ENCODE measurements at places on chromosomes 5 and 9.

DNA sequence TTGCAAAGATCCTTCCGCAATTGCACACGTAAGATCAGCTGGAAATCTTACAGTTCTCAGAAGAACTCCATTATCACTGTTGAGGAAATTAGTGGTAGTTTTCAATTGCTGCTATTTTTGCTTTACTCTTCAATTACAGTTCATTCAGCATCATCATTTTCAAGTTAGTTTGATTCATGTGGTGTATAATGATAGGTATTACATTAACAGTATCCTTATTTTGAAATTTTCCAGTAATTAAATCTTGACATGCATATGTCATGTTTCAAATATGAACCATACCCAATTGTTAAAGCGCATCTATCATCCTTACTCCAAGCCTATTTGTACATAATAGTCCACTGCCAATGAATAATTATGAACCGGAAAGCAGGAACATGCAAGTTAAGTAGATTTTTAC lies 60.3 kb downstream of the NR6A1 start:
- DNase-seq = no peak

- no peak for DNase-seq
Measured at GRCh38 chr9:89603767-89604665, 796 bp upstream of the GADD45G start.

DNA sequence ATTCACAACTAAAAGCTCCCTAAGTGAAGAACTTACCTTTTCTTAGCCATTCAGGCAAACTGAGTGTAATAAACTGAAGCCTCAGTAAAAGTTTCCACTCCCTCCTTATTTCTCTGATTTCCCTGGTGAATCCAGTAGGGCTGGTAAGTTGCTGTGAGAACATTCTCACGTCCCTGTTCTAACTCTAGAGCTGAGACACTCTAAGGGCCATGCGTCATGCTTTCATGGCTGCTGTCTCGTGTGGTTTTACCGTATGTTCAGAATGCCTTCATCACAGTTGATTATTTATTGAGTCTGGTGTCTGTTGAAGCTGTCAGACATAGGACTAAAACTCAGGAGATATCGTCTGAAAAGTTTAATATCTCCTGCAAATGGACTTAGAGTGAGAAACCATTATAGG lies 1.3 kb downstream of the OR2S2 start:
- DNase-seq = no peak

DNA sequence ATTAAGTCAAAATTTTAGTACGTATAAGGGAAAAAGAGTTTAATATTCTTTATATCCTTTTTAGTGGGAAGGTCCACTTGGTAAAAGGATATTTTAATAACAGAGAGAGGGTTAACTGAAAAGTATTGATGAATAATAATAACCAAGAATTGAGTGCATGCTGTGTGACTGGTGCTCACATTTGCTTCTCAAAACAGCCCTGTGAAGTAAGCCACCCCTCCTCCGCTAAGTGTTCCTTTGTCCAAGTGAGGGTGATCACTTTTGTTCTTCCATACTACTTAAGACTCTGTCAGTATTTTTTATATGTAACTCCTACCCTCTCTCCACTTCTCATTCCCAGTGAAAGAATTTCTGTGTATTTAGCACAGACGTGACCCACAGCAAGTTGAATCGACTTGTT lies 51.5 kb downstream of the SLC44A1 start:
- no peak for DNase-seq

DNA sequence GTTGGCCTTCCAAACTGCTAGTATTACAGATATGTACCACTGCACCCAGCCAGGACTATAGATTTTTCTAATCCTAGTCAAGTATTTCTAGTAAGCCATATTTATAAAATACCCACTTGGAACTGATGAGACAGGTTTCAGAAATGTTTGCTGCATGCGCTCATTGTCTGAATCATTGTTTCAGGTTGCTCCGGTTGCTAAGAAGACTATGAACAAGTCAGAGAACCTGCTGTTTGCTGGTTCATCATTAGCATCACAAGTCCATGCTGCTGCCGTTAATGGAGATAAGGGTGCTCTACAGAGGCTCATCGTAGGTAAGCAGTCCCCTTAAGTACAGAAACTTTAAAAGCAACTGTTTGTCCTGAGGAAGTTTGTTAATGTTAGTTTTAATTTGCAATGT lies 5.3 kb downstream of the INVS start:
- DNase-seq = no peak

GRCh38 chr9:129895376-129896268 lies 60.4 kb downstream of the USP20 start:
- DNase-seq = peak; percentile 21

DNA sequence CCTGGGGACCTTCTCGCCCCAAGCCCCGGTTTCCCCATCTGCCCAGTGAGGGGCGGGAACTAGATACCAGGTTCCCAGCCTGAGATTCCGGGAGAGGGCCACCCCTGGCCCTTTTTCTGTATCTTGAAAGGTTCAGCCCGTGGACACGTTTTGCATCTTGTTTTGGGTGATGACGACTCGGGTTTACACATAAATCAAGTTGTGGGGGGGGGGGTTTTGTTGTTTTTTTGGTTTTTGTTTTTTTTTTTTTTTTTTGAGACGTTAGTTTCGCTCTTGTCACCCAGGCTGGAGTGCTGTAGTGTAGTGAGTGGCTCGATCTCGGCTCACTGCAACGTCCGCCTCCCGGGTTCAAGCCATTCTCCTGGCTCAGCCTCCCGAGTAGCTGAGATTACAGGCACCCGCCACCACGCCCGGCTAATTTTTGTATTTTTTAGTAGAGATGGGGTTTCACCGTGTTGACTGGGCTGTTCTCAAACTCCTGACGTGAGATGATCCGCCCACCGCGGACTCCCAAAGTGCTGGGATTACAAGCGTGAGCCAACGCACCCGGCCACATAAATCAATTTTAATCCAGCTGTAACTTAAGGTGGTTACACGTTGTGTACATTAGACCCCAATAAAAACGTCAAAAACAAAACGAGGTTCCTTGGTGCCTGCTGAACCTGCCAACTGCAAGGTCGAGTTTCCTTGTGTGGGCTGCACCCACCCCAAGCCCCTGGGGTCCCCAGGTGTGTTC lies 1.1 kb upstream of the BRD3 start:
- no peak for DNase-seq

- DNase-seq = peak; percentile 80
Measured at GRCh38 chr9:37800631-37801286, at the start of gene DCAF10. Gene DCAF10, plus strand, starts transcription at chr9:37800797. Its CDS starts 70 bp downstream, at chr9:37800867.

DNA sequence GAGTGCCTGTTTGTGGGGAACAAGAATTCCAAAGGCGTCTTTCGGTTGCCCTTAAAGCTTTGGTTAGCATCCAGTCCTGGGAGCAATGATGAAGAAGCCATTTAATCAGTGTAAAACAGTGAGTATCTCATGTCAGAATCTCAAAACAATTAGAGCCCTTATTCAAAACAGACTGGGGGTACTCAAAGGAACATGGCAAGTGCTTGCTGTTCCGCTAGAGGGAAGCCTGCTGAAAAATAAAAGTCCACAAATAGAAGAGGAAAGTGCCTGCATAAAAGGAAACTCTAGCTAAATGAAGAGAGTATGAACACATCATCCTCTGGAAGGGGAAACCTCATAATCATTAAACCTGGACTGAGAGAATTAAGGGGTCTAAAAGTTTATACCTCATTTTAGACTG lies 26.4 kb downstream of the FBXL7 start:
- DNase-seq = no peak

- no peak for DNase-seq
Measured at GRCh38 chr9:96720435-96720834, 57.5 kb downstream of the ZNF510 start.

DNA sequence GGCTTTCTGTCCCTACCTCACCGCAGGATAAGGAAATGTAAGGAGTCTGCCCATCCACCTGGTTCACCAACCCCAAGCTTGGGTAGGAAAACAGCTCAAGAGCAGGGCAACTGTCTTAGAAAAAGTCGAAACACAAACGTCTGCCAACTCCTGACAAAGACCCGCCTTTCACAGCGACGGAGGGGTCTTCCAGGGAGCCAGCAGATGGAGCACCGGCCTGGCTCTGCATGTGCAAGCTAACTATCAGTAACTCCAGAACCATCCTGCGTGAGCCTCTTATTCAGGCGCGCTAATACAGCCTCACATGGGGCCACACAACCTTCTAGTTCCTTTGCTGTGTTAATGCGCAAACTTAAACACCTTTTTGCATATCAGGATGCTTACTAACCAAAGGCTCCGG lies 26.9 kb downstream of the CAMSAP1 start:
- DNase-seq = no peak

- DNase-seq = no peak
Measured at GRCh38 chr9:33227008-33227398, 13.0 kb upstream of the SPINK4 start.

GRCh38 chr5:141848744-141849414 lies 29.3 kb downstream of the PCDH1 start:
- no peak for DNase-seq

- DNase-seq = no peak
Measured at GRCh38 chr5:178433273-178433775, 156.9 kb downstream of the COL23A1 start.

- no peak for DNase-seq
Measured at GRCh38 chr5:148543727-148544126, 110.6 kb downstream of the HTR4 start.

GRCh38 chr5:59206132-59206581 lies 623.3 kb downstream of the RAB3C start:
- no peak for DNase-seq

DNA sequence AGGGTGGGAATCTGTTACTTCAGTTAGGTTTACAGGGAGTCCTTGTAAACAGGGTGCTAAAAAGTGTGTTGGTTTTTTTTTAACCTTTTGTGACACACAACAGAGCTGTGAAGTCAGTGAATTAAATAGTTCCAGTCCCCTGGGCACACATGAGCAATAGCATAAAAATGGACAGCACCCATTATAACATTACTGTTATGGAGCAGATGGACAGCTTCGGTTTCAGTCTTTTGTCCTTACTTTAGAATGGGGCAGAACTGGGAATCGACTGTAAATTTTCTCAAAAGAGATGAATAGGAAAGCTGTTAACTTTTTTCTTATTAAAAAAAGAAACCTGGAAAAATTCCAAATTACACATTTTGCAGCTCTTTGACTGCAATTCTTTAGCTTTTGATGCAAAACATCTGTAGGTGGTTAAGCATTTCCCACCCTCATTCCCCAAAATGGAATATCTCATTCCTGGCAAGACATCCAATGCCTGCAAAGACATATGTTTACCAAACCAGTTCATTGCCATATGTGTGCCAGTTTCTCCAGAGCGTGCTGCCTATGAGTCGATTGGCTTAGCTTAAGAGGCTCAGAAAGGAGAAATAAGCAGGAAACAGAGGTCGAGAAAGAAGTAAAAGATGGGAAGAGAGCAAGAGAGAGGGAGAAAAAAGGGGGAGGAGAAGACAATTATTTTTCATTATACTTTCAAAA lies 212.3 kb upstream of the TMEM161B start:
- DNase-seq = no peak

GRCh38 chr5:28726815-28727214 lies 1688.4 kb upstream of the CDH9 start:
- DNase-seq = no peak

- DNase-seq = no peak
Measured at GRCh38 chr5:107486489-107486888, 184.2 kb downstream of the EFNA5 start.

DNA sequence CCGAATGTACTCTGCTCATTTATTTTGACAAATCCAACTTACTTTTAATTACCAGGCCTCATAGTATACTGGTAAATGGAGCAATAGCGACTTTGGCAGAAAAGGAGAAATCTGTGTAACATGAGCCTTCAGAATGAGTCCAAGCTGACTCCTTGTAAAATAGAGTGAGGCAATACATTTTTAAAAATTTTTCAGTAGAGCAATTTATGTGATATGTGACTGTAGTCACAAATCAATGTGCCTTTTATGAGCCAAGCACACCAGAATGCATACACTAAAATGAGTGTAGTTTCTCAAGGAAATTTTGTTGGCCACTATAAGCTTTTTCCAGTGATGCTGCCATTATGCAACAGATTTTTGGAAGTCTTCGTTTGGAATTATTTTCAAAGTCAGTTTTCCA lies 73.8 kb downstream of the SNCAIP start:
- DNase-seq = no peak

DNA sequence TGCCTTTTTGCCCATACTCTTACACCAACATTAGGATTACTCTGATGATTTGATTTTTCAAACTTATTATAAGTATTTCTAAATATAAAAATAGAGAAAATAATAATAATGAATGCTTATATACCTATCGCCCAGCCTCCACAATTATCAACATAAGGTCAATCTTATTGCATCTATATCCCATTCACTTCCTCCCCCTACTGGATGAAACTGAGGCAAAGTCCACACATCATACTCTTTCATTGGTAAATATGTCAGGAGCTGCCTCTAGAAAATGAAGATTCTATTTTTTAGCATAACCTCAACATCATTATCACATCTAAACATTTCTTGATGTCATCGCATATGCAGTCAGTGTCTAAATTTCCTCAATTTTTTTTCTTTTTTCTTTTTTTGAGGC lies 44.3 kb downstream of the SH3RF2 start:
- DNase-seq = no peak

- DNase-seq = no peak
Measured at GRCh38 chr9:2473681-2474080, 147.9 kb upstream of the VLDLR start.

DNA sequence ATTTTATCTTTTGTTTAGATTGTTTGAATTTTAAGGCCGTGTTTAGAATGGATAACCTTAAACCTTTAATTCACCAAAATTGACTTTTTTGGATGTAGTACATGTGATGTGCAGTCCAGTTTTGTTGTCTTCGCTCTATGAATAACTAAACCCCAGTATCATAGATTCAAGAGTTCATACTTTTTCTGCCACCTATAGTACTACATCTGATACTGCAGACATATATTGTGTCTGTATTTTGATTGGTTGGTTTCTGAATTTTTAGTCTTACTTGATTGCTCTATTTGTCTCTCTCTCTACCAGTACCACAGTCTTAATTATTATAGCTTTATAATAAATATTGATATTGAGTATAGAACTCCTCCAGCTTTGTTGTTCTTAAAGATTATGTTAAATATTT lies 58.1 kb downstream of the PPIP5K2 start:
- no peak for DNase-seq

- DNase-seq = no peak
Measured at GRCh38 chr5:65563777-65564176, 681 bp downstream of the PPWD1 start.

DNA sequence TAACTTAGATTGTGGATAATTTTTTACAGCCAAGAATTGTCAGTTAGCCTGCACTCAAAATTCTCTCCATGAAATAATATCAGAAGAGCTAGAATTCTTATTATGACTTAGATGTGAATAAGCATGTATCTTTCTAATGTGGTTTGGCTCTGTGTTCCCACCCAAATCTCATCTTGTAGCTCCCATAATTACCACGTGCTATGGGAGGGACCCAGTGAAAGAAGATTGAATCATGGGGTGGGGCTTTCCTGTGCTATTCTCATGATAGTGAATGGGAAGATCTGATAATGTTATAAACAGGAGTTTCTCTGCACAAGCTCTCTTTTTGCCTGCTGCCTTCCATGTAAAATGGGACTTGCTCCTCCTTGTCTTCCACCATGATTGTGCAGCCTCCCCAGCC lies 176.8 kb downstream of the MAT2B start:
- no peak for DNase-seq

DNA sequence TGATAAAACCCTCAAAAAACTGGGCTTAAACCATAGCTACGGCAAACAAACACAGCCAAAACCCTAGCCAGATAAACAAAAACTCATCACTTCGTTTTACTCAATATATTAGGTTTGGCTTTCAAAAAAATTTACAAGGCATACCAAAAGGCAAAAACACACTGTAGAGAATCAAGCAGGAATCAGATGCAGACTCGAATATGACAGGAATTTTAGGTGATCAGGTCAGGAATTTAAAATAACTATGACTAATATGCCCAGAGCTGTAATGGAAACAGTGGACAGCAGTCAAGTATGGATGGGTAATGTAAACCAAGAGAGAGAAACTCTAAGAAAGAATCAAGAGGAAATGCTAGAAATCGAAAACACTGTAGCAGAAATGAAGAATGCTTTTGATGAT lies 26.5 kb upstream of the DOCK2 start:
- DNase-seq = no peak
